ENCODE measurements at places on chromosomes 5 and 9. TPM values are rescaled to one million over a fixed set of nuclear protein-coding genes. Genes with fewer than 3 reads are reported as not detected.

DNA sequence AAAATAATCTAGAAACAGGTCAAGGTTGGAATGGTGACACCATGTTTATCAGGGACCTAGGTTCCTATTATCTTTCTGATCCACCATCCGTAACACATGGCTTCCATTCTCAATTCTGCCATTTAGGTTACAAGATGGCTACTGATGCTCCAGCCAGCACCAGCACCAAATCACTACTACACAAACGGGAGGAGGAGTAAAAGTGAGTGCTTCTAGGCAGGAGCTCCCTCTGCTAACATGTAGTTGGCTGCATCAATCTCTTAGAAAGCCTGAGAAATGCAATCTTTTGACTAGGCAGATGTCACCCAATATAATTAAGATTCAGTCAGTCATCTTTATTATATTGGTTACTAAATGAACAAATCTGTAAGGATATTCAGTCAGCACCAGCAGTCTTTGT, 515.9 kb downstream of the RAB3C start:
- DNase-seq: no peak

DNA sequence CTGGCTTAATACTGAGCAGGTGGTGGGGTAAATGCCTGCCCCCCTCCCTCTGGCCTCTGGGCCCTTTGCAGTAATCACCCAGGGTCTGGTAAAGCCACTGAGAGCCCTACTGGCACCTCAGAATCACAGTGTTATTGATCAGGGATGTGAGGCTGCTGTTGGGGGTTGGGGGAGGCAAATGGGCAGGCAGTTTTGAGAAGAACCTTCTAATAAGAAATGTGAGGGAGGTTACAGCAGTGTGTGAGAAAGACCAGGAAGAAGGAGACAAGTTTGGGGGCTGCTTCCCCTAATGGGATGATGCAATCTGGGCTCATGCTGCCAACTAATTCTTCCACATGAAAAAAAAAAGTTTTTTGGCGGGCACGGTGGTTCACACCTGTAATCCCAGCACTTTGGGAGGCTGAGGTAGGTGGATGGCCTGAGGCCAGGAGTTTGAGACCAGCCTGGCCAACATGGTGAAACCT, 3.1 kb upstream of the B4GALT7 start:
- no peak for DNase-seq

DNA sequence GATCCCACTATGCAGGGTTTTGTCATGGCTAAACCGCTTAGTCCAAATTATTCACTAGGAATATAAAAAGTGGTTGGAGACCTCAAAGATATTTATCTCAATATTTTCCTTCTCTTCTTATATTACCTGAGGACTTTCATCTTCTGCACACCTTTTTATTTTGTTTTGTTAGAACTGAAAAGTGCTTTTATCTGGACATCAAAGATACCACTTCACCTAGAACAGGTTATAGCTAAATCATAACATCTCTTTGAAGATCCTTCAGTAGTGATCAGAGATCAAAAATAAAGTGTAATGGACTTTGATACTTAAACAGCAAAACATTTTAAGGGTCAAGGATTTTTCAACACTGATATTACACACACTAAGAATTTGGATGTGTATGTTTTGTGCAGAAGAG, 160.2 kb downstream of the MCTP1 start:
- DNase-seq: no peak

GRCh38 chr5:1686016-1686802, 113.4 kb downstream of the MRPL36 start:
- DNase-seq: no peak

DNA sequence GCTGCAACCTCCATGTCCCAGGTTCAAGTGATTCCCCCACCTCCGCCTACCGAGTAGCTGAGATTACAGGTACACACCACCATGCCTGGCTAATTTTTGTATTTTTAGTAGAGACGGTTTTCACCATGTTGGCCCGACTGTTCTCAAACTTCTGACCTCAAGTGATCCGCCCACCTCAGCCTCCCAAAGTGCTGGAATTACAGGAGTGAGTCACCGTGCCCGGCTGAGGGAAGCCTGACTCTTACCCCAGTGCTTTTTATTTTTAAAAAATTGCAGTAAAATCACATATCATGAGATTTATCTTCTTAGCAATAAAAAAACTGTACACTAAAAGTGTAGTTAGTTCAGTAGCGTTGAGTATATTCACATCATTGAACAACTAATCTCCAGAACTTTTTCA, 105.3 kb downstream of the SLIT3 start:
- DNase-seq: no peak

GRCh38 chr9:93659044-93659836, 82.9 kb downstream of the PHF2 start:
- DNase-seq: no peak

DNA sequence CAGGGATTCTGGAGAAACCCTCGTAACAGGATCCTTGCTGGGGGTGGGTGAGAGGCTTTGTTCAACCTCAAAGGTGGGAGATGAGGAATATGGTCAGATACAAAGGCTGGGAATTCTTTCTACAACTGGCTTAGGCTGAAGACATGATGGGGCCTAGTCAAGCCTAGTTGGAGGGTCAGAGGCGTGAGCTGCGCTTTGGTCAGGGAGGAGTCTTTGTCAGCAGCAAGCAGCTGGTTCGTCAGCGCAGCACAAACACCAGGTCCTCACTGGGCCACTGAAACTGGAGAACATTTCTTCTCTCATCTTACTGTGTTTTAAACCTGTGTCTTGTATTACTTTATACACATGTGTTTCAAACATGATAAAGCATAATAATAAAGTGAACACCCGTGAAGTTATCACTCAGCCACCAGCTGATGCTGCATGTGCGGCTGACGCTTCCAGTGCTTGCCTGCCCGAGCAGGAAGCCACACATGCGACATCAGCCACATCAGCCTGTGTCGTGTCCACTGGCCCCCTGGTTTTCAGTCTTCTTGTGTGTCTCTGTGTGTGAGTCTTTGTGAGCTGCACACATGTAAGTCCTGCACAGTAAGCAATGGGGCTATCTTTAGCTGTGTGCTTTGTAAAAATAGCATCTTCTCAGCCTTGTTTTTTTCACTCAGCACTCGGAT, 81.5 kb downstream of the WNK2 start:
- DNase-seq: peak; percentile 42

The MYO10 gene
- total RNA-seq: not detected

The ZDHHC11B gene
- total RNA-seq: 0.21 TPM

Data from activated CD8-positive, alpha-beta memory T cell treated with anti-CD3 and anti-CD28 coated beads, Interleukin-2, amount 10 ng/mL, durations not matched to agents 7 days and 5 days (primary cell).